ENCODE measurements at places on chromosomes 13 and 19.
A peak's percentile ranks its signal among the peaks of the same experiment; 100 is the strongest.

DNA sequence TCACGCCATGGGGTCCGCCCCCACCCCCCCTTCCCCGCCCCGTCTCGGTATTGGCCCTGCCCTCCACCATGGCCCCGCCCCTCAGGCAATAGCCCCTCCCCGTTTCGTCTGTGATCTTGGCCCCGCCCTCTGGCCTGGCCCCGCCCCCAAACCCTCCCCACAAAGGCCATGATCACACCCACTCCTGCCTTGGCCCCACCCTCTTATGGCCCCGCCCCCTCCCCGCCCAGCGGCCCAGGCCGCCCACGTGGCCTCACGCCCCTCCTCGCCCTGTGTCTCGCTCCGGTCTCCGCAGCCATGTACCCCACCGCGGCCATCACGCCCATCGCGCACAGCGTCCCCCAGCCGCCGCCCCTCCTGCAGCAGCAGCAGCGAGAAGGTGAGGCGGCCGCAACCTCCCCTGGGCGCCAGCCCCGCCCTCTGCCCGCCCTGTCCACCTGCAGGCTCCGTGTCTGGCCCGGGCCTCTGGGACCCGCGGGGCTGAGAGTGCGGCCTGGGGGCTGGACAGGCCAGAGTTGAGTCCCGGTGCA lies 61.3 kb downstream of the CELF5 start:
- DNase-seq = no peak

DNA sequence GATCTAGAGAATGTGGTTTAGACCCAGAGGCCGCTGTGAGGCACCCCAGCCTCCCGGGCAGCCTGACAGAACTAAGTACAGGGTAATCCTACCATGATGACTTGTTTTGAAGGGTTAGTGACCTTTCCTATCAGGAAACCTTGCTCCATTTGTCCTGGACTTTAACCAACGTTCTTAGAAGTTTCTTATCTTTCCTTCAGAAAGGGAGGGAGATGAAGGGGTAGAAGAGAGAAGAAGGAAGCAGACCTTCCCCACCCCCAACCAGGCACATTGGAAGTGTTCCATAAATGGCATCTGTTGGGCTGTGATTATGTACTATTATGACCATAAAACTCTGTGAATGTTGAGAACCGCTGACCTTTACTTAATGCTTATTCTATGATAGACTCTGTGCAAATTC lies 184.2 kb downstream of the OXGR1 start:
- DNase-seq = no peak

DNA sequence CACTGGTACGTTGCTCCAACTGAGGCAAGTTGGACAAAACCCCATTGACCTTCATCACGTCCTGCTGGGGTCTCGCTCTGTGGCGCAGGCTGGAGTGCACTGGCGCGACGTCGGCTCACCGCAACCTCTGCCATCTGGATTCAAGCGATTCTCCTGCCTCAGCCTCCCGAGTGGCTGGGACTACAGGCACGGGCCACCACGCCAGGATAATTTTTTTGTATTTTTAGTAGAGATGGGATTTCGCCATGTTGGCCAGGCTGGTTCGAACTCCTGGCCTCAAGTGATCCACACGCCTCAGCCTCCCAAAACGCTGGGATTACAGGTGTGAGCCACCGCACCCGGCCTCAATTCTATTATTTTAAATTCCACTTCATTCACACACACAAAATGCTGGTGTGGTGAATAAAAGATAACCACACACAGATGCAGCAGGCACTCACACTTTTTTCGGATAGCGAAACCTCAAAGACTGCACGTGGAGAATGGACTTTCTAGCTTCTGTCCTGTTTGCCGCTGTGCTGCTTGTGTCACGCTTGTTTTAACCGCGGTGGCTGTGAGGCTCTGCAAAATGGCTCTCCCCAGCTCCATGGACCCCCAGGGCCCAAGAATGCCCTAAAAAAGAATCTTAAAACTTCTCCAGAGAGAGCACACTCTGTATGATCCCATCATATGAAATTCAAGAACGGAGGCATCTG lies 58.4 kb downstream of the COL4A1 start:
- DNase-seq = no peak

- peak; percentile 34 for DNase-seq
These were observed 3.2 kb upstream of the MYCBP2 start for GRCh38 chr13:77329911-77330584.

- no peak for DNase-seq
These were observed 10.7 kb downstream of the UQCRFS1 start for GRCh38 chr19:29202281-29202680.

GRCh38 chr19:17556995-17557394 lies 1.5 kb downstream of the COLGALT1 start:
- DNase-seq = no peak

- no peak for DNase-seq
These were observed 12.9 kb downstream of the ELAVL1 start for GRCh38 chr19:7992575-7992974.

GRCh38 chr19:16660763-16661479 lies at the start of gene TMEM38A:
TSS of gene TMEM38A (plus strand) at chr19:16661139. CDS start at chr19:16661218, 79 bp downstream.
- no peak for DNase-seq

DNA sequence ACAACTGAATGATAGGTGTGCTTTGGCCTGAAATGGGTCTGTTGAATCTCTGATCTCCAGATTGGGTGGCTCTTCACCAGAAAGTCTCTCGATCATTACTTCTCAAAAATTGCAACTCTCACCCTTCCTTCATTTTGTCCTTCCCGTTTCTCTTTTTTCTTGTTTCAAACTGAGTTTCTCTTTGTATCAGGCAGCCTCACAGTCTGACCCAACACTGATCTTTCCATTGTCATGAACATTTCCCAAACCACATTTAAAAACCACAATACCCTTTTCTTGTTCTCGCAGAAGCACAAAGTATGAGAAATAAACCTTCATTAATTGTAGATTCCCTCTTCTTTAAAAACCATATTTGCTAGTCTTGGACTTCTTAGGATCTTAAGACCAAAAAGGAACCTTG lies 33.6 kb upstream of the HMGB1 start:
- DNase-seq = no peak

DNA sequence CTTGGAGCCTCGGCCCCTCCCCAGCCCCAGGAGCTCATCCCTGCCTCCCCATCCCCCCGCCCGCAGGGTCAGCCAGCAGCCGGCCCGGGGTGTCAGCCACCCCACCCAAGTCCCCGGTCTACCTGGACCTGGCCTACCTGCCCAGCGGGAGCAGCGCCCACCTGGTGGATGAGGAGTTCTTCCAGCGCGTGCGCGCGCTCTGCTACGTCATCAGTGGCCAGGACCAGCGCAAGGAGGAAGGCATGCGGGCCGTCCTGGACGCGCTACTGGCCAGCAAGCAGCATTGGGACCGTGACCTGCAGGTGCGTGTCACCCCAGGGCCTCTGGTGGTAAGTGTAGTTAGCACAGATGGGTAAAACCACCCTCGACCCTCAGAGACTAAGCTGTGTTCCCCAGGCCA lies 13.8 kb downstream of the MAP1S start:
- no peak for DNase-seq

GRCh38 chr13:98535501-98536354 lies 41.2 kb downstream of the STK24 start:
- DNase-seq = no peak

DNA sequence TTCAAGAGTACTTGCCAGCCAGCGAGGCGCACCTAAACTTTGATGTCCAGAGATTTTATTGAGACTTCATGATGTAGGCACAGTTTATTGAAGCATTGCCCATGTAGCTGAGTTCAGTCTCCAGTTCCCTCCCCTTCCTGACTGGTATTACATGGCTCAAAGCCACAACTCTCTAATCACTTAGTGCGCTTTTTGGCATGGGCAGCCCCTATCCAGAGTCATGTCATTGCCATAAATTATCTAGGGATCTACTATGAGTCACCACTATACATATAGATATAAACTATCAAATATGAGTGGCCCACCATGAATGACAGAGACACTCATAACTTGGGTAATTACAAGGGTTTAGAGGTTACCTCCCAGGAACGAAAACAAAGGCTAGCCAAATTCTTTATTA lies 7.7 kb downstream of the ZNF614 start:
- DNase-seq = no peak

DNA sequence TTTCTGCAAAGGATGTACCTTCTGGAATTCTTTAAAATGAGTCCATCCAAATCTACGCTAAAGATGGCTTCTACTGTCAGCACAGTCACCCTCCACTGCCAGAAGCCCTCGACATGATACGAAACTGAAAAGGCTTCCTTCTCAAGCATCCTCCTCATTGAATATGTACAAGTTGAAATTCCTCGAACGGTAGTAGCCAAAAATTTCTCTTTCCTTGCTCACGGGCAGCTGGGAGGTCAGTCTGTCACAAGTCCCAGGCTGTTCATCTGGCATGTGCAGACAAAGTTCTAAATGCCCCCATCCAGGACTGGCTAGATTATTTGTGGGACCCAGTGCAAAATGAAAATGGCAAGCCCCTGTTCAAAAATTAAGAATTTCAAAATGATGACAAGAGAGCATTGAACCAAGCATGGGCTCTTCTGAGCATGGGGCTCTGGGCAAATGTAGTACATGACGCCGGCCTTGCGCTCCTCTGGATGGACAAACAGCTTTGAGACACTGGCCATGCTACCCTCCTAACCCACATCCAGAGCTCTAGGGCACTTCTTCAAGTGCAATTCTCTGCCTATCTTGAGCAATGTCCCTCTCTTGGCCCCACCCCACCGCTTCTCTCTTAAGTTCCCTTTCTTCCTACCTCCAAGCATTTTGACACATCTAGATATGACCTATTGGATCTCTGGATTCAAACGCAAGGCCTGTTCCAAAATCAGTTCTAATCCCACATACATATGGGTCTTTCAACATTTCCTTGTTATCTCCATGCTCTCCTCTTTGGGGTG lies 78.9 kb upstream of the FLT1 start:
- no peak for DNase-seq
